ENCODE measurements at places on chromosomes 4 and X.

DNA sequence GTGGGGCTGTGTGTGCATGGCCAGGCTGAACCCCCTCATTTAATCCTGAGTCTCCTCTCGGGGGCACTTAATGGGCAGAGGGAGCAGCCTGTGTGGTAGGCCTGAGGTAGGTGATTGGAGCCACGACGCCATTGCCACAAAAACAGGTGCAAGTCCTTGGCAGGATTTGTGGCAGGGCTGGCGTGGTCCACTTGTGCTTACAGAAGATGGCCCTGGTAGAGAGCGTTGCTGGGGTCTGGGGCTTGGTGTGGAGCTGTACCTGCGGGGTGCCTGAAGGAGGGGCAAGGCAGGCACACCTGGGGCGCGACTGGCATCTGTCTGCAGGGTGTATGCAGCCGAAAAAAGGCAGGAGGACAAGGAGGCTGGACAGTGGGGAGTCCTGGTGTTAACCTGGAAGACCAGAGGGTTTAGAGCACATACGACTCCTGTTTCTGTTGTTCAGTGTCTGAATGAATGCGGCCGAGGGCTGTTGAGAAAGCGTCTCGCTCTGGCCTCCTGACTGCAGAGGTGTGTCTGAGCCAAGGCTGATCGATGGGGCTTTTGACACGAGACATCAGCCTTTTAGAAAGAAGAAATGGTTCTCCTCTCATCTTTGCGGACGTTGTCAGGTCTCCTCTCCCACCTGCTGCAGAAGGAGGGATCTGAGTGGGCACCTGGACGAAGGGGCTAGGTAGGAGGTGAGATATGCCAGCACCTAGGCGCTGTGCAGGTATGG is 52.0 kb downstream of the TBC1D14 start:
- no peak for DNase-seq

DNA sequence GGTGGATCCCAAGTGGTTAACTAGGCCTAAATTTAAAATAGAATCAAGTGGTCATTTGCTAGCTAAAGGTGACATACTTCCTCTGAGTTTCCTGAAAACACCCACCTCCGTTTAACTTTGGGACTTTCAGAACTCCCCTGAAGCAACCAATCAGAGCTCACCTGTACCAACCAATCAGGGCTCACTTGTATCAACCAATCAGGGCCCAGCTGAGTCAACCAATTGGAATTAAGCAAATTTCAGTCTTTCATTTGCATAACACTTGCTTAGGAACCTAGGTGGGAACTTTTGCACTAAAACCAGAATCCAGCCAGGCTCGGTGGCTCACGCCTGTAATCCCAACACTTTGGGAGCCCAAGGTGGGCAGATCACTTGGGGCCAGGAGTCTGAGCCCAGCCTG is 15.9 kb downstream of the GPC4 start:
- DNase-seq, result no peak

GRCh38 chr4:40623707-40624106 is 6.0 kb downstream of the RBM47 start:
- no peak for DNase-seq

DNA sequence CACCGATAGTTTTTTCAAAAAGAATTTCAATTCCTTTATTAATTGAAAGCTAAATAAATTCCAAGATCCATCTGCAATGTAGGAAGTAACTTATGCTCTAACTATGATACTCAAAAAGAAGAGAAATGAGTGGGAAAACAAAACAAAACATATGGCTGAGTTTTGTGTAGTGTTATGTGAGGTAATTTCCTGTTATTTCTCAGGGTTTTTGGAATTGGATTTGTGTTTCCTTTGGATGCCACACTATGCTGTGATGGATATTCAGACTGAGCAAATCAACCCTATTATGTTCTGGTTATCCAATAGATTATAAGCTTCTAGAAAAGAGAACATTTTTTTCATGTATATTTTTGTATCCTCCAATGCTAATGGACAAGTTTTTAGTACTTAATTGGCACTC is 73.4 kb upstream of the RAPGEF2 start:
- DNase-seq, result no peak

- no peak for DNase-seq
Measured at GRCh38 chrX:154516656-154517100, 646 bp upstream of the FAM3A start.

- DNase-seq, result no peak
Measured at GRCh38 chr4:95959633-95960032, 119.7 kb downstream of the PDHA2 start.

- no peak for DNase-seq
Measured at GRCh38 chrX:140354431-140355120, 150.3 kb downstream of the SOX3 start.

GRCh38 chrX:150551963-150552362 is 16.5 kb upstream of the MTM1 start:
- DNase-seq, result no peak

DNA sequence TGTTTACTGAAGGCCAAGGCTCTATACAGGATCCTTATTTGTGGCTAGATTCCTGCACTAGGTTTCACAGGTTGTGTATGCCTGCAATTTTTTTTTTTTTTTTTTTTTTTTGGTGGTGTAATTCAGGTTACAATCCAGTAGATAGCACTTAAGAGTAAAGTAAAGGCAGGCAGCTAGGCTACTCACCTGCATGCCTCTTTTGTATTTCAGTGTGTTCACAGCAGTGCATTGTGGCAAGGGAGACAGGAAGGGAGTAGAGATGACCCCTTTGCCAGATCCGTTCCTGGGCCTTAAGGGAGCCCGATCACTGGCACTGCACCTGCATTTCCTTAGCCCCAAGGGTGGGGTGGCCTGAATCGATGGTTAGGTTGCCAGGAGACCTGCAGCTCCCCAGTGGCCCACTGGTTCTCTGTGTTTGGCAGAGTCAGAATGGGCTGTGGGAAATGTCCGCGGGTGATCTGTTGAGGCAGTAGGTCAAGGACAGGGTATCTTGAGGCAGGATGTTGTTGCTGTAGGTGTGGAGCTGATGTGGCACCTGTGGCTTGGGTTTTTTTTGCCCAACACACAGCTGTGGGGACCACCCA is 374.9 kb upstream of the AADAT start:
- DNase-seq, result no peak

DNA sequence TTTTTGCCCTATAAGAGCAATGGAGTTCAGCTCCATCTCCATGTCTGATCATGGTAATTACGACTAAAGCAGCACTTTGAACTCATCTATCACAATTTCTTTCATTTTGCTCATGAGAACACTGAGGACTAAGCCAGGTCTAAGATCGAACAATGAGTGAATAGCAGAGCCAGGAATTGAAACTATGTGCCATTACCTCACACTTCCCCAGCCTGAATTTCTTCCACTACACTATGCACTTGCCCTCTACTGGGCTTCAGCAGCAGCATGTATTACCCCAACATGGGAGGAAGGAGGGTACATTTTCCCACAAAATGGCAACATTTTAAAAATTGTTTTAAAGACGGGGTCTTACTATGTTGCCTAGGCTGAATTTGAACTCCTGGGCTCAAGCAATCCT is 274.7 kb upstream of the FGF13 start:
- no peak for DNase-seq

DNA sequence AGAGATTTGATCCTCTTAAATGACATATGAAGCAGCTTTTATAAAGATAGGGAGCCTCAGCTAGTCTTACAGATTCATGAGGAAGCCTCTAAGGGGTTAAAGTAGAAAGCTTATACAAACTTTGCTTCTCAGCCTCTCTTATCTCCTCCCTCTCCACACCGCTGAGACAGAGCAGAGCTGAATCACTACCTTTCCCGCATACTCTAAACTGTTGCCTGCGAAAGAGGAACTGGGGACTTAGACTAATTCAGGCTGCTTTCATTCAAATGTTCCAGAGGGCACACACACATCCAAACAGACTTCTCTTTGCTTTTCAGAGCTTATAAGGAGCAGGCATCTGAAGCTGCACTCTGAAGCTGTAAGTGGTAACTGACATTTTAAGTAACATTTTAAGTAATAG is at the start of gene SERTM2:
TSS of gene SERTM2 (plus strand) at position 169 of the 400 bp plus-strand sequence. CDS start 7,213 bp downstream, outside the sequence.
- DNase-seq, result no peak

- DNase-seq, result no peak
Measured at GRCh38 chrX:65910899-65911298, 129.0 kb downstream of the VSIG4 start.

DNA sequence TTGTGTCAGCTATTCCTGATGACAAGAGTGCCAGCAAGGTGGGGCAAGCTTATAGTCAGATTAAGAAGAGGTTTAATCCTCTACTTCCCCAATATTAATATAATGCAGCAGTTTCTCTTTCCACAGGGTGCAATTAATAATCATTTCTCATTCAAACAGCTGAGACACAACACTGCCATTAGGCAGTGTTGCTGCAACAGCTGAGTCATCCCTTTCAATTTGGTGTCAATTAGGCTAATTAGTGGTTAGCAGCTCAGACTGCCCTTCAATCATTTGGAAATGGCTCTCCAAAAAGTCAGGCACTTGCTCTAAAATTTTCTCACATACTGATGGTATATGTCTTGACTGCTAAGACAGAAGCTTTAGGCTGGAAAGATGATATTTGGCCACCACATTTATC is 265.7 kb upstream of the FAM241A start:
- DNase-seq, result no peak

GRCh38 chr4:151408380-151408629 is 671 bp upstream of the FHIP1A start:
- DNase-seq, result no peak

DNA sequence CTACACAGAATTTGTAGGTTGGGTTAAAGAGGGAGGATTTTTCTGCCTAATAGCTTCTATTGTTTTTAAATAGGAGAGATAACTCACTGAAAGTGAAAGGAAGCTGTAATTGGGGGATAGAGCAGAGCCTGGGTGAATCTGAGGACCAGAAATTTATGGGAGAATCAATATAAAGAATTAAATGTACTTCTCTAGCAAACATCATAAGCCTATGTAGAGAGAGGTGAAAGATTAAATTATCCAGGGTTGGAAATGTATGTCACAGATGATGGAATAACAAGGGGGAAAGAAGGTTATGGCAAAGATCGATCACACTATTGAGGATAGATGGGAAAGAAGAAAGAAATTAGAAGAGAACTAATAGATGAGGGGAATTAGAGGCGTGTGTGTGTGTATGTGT is 104.4 kb upstream of the DCAF8L1 start:
- no peak for DNase-seq

DNA sequence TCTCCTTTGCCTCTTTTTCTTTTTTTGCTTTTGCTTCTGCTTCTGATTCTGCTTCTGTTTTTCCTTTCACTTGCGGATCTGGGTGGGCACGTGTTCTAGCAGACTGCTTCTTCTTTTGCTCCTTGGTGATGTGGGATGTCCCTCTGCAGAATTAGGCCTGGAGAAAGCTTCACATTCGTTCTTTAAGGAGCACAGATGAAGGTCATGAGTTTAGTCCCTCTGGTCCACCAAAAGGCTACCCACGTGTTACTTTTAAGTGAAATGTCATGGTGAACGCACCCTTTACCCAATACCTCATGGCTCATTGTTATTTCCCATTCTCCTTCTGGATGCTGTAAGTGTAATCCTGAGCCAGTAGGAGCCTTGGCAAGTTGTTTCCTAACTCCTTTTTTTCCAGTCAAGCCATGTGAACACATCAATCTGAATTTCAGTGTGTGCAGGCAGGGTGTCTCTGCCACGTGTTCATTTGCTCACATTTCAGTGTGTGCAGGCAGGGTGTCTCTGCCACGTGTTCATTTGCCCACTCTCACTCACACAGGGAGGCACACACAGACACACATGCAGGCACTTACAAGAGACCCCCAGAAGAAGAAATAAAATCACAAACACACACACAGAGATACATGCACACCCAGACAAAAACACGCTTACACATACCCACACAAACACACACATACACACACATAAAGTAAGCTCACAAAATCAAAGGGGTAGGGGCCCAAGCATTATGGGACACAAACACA is 36.9 kb downstream of the NBDY start:
- DNase-seq, result no peak

DNA sequence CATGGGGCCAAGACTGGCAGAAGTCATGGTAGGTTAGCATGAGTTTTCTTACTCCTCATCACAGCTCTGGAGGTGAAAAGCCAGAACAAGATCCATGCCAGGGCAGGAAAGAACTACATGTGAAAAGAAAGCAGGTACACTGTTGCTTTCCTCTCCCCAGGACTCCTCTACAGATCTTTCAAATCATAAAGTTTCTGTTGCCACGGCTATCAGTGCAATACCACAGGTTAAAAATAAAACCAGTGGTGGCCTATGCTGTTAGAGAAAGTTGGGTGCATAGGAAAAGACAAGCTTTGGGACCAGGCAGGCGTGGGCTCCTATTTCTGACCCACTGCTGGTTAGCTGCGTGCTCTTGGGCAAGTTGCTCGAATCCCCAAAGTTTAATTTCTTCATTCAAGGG is 81.4 kb downstream of the SH3RF1 start:
- no peak for DNase-seq

DNA sequence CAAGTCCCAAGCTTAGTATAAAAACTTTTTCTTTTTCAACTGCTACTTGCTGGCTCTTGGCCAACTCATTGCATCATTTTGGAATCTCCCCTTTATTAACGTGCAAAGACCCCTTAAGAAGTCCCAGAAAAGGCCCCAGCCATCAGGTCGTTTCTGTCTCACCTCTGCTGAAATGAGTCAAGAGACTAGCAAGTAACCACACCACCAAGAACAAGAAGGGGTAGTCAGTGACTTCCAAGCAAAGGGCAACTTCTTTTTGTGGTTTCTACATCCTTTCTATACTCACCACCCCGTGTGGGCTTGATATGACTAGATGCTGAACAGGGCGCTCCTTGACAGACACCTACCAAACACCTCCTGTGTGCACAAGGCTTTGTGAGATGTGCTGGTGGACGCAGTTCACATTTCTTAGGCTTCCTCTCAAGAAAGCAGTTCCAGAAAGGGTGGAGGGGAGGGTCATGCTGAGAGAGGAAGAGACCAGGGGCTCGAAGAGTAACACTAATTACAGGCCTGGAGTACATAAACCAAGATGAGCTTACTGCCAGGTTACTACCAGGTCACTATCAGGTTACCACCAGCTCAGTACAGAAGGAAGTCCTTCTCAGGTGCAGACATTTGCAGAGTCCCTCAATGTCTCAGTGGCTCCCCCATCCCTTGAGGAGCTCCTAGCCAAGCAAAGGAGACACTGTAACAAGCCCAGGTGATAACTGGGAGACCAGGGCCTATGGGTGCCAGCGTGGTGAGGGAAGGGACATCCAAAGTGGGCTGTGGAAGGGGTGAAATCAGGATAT is 19.3 kb downstream of the JAKMIP1 start:
- no peak for DNase-seq

GRCh38 chr4:188649635-188650034 is 510.4 kb downstream of the TRIML1 start:
- no peak for DNase-seq

GRCh38 chrX:9392445-9392844 is 72.4 kb upstream of the TBL1X start:
- DNase-seq, result no peak

GRCh38 chrX:20144491-20144890 is 2.9 kb upstream of the EIF1AX start:
- no peak for DNase-seq

GRCh38 chr4:161457311-161457710 is 706.5 kb downstream of the FSTL5 start:
- DNase-seq, result no peak

All from amniotic stem cell (primary cell).